ENCODE measurements at places on chromosomes 3 and 15. TPM values are rescaled to one million over a fixed set of nuclear protein-coding genes. Genes with fewer than 3 reads are reported as not detected.

DNA sequence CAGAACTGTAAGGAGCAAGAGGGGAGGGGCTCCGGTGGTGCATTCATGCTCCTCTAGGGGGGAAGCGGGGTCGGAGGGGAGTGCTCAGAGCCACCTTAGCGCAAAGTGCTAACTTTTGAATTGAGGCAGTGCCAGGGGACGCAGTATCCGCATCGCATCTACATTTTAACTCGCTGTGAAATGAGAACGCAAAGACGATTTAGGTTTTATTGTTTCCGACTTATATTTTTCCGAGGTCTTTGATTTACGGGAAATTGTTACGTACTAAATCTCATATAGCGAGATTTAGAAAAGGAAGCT is 212 bp downstream of the TCAIM start:
- no peaks in the 10 kb centered on the region for H3K27me3 ChIP-seq
- DNase-seq, result no peak
- H3K27ac ChIP-seq, result peak overlapping the region; percentile 98

KLHL40 gene
- not detected for total RNA-seq

DNA sequence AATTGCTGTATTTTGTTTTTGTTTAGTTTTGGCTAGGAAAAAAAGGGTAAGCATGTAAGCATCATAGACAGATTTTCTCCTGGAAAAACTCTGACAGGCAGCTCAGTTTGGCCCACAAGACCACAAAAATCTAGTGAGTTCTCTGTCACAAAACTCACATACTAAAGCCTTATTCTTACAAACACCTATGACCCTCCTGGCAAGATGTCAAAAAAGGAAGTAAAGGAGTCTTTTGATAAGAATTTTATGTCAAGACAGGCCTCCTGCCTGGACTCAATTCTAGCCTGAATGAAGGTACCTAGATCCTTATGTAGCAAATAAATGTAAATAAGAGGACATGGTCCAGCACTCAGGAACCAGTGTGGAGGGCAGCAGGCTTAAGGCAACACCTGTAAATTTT is 668.3 kb upstream of the ZNF385D start:
- no peak overlapping the region for H3K4me3 ChIP-seq
- H3K4me1 ChIP-seq, result no peaks in the 10 kb centered on the region
- DNase-seq, result no peak
- H3K27me3 ChIP-seq, result no peaks in the 10 kb centered on the region
- H3K36me3 ChIP-seq, result no peaks in the 10 kb centered on the region
- H3K27ac ChIP-seq, result no peak overlapping the region

- DNase-seq, result no peak
- H3K27me3 ChIP-seq, result no peaks in the 10 kb centered on the region
- H3K4me1 ChIP-seq, result peaks cover 50% of the 10 kb centered on the region
- no peak overlapping the region for H3K27ac ChIP-seq
- no peak overlapping the region for H3K4me3 ChIP-seq
These were observed 46.4 kb downstream of the SH3BP5 start for GRCh38 chr3:15286022-15286421.

DNA sequence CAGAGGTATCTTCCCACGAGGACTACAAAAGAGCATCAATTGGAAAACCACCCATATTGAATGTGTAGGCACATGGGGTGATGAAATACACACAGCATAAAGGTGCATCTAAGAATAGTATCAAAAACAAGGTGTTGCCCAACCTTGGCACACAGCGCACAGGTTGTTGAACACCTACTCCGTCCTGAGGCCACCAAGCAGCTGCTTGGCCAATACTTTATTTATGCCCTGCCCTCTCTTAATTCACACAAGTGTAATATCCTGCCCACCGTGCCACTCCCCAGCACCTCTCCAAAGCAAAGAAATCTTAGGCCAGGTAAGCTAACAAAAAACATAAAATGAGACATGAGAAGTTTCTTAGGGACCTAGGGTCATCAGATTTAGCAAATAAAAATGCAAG is 31.2 kb downstream of the WWTR1 start:
- H3K36me3 ChIP-seq, result no peaks in the 10 kb centered on the region
- DNase-seq, result peak; percentile 69
- no peaks in the 10 kb centered on the region for H3K27me3 ChIP-seq
- peaks cover 39% of the 10 kb centered on the region for H3K4me1 ChIP-seq

TM4SF1 gene
- 188 TPM for total RNA-seq

- H3K36me3 ChIP-seq, result peaks cover 41% of the 10 kb centered on the region
- no peaks in the 10 kb centered on the region for H3K4me1 ChIP-seq
- no peak for DNase-seq
These were observed 24.1 kb downstream of the GYG1 start for GRCh38 chr3:149015393-149015792.

- peaks cover 7% of the 10 kb centered on the region for H3K4me1 ChIP-seq
- peaks cover 5% of the 10 kb centered on the region for H3K27me3 ChIP-seq
- no peaks in the 10 kb centered on the region for H3K36me3 ChIP-seq
- peak; percentile 79 for DNase-seq
These were observed at the start of gene GXYLT2 for GRCh38 chr3:72887705-72888545. Gene GXYLT2 (plus strand): TSS chr3:72888046. CDS start chr3:72888234, 188 bp downstream.

- H3K27me3 ChIP-seq, result no peaks in the 10 kb centered on the region
- H3K27ac ChIP-seq, result no peak overlapping the region
- H3K36me3 ChIP-seq, result no peaks in the 10 kb centered on the region
- no peak overlapping the region for H3K4me3 ChIP-seq
- peaks cover 14% of the 10 kb centered on the region for H3K4me1 ChIP-seq
- DNase-seq, result no peak
These were observed 84.4 kb downstream of the CMSS1 start for GRCh38 chr3:99902091-99902490.

RLBP1 gene
- total RNA-seq, result not detected

- H3K36me3 ChIP-seq, result no peaks in the 10 kb centered on the region
- peaks cover 4% of the 10 kb centered on the region for H3K4me1 ChIP-seq
- H3K4me3 ChIP-seq, result no peak overlapping the region
- peaks cover 13% of the 10 kb centered on the region for H3K27me3 ChIP-seq
- no peak overlapping the region for H3K27ac ChIP-seq
These were observed 48.1 kb upstream of the PGPEP1L start for GRCh38 chr15:99055555-99056134.

DNA sequence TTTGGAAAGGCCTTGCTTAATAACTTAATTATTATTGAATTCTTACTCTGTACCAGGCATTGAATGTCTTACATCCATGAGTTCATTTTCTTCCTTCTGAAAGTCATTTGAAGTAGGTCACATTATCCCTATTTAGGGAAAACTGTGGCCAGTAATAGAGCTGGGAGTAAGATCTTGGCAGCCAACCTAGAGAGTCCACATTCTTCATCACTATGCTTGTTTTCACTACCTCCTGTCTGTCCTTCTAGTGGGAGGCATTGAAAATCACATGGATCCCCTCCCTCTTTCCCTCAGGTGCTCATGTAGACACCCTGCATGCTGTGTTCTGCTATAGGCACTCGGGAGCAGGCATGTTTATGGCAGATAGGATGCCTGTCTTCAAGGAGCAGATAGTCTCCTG is 154.9 kb downstream of the EBLN2 start:
- no peak overlapping the region for H3K27ac ChIP-seq
- no peak overlapping the region for H3K4me3 ChIP-seq
- H3K36me3 ChIP-seq, result no peaks in the 10 kb centered on the region
- H3K27me3 ChIP-seq, result no peaks in the 10 kb centered on the region

TUSC7 gene
- total RNA-seq, result not detected

HRH1 gene
- total RNA-seq, result 12.0 TPM

DLEC1 gene
- 2.7 TPM for total RNA-seq

DNA sequence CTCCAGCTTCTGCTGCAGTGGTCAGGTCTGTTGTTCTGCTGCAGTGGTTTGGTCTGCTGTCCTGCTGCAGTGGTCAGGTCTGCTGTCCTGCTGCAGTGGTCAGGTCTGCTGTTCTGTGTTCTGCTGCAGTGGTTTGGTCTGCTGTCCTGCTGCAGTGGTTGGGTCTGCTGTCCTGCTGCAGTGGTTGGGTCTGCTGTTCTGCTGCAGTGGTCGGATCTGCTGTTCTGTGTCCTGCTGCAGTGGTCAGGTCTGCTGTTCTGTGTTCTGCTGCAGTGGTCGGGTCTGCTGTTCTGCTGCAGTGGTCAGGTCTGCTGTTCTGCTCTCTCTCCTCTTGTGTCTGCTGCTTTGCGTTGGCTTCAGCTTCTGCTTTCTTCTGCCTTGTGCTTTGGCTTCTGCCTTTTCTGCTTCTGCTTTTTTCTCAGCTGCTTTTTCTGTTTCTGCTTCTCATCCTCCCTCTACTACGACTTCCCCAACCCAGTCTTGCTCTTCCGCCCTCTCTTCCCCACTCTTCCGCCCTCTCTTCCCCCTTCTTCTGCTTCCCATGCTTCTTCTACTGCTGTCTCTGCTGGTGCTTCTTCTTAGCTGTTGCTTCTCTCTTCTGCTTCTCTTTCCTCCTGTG is 50.7 kb downstream of the FAM43A start:
- no peak overlapping the region for H3K27ac ChIP-seq
- H3K27me3 ChIP-seq, result no peaks in the 10 kb centered on the region
- no peaks in the 10 kb centered on the region for H3K36me3 ChIP-seq
- no peaks in the 10 kb centered on the region for H3K4me1 ChIP-seq

GRCh38 chr15:70569714-70570231 is 193.6 kb downstream of the UACA start:
- no peaks in the 10 kb centered on the region for H3K27me3 ChIP-seq
- no peaks in the 10 kb centered on the region for H3K36me3 ChIP-seq
- no peak overlapping the region for H3K4me3 ChIP-seq
- H3K27ac ChIP-seq, result no peak overlapping the region
- no peak for DNase-seq

GRCh38 chr15:98799461-98800390 is 151.4 kb downstream of the IGF1R start:
- H3K4me1 ChIP-seq, result peaks cover 43% of the 10 kb centered on the region
- DNase-seq, result no peak
- H3K27ac ChIP-seq, result peak overlapping the region; percentile 28
- H3K27me3 ChIP-seq, result no peaks in the 10 kb centered on the region

GRCh38 chr15:23064156-23064555 is 24.8 kb upstream of the TUBGCP5 start:
- H3K4me3 ChIP-seq, result no peak overlapping the region
- DNase-seq, result no peak
- no peak overlapping the region for H3K27ac ChIP-seq
- H3K27me3 ChIP-seq, result no peaks in the 10 kb centered on the region

DNA sequence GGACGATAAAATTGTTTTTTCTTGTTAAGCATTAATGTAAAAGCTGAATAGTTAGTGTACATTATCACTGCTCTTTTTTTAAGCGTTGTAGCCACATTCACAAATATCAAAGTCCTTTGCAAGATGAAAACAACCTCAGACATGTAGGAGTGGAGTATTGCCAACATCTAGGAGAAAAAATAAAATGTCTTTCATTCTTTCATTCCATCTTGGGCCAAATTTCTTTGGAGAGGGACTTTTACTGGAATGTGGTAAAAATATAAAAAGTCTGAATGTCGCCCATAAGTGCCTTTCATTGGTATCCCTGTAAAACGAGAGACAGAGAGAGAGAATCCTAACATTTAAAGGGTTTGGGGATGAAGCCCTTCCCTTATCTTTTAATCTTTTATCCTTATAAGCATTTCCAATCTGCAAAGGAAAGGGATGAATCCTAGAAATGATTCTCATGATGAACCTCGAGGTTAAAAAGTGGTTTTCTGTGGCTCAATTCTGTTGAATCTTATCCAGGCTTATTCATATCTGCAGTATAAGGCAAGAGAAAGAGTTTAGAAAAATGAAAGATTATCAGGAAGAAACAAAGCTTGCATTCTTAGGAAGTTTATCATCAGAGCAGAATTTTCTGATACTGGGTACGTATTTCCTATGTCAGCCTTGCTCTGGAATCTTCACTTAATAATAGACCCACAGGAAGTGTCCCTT is 1031.7 kb downstream of the MCTP2 start:
- H3K36me3 ChIP-seq, result no peaks in the 10 kb centered on the region
- H3K27me3 ChIP-seq, result no peaks in the 10 kb centered on the region
- no peak overlapping the region for H3K4me3 ChIP-seq
- no peak for DNase-seq

DNA sequence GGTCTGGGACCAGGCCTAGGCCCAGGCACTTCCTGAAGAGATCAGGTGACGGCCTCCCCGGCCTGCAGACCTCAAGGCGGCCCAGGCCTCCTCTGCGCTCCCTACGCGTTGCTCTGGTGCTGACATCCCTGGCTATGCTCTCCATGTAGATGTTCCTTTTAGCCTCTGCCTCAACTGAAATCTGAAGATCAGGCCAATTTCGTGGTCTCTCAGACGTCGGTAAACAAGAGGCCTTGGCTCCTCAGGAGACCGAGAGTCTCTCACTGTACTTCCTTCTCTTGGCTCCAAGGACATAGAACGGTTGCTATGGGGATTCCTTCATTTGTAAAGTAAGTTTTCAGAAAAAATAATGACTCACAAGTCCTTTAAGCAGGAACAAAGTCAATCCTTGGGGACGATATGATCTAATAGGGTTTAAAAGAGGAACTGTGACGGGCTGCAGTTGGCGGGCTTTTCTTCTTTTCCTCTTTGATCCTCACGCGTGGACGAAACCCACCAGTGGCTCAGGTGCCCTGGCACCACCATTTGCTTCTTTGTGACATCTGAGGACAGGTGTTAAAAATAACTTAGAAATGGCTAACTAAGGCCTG is 55.6 kb upstream of the CGNL1 start:
- H3K4me1 ChIP-seq, result peaks cover 7% of the 10 kb centered on the region
- no peaks in the 10 kb centered on the region for H3K27me3 ChIP-seq
- H3K4me3 ChIP-seq, result no peak overlapping the region
- DNase-seq, result no peak
- no peak overlapping the region for H3K27ac ChIP-seq

GRCh38 chr3:82875401-82875800 is 1114.0 kb upstream of the GBE1 start:
- no peaks in the 10 kb centered on the region for H3K36me3 ChIP-seq
- no peak overlapping the region for H3K4me3 ChIP-seq
- no peaks in the 10 kb centered on the region for H3K27me3 ChIP-seq
- H3K4me1 ChIP-seq, result no peaks in the 10 kb centered on the region

PATL2 gene
- total RNA-seq, result 3.7 TPM

- no peaks in the 10 kb centered on the region for H3K36me3 ChIP-seq
- no peak overlapping the region for H3K4me3 ChIP-seq
- no peak for DNase-seq
- H3K27ac ChIP-seq, result no peak overlapping the region
- peaks cover 41% of the 10 kb centered on the region for H3K27me3 ChIP-seq
- no peaks in the 10 kb centered on the region for H3K4me1 ChIP-seq
These were observed 5.9 kb downstream of the HCN4 start for GRCh38 chr15:73362900-73363299.

GRCh38 chr3:86708893-86709292 is 282.1 kb downstream of the VGLL3 start:
- no peaks in the 10 kb centered on the region for H3K36me3 ChIP-seq
- H3K4me3 ChIP-seq, result no peak overlapping the region
- no peaks in the 10 kb centered on the region for H3K4me1 ChIP-seq
- H3K27me3 ChIP-seq, result no peaks in the 10 kb centered on the region
- H3K27ac ChIP-seq, result no peak overlapping the region
- no peak for DNase-seq

DNA sequence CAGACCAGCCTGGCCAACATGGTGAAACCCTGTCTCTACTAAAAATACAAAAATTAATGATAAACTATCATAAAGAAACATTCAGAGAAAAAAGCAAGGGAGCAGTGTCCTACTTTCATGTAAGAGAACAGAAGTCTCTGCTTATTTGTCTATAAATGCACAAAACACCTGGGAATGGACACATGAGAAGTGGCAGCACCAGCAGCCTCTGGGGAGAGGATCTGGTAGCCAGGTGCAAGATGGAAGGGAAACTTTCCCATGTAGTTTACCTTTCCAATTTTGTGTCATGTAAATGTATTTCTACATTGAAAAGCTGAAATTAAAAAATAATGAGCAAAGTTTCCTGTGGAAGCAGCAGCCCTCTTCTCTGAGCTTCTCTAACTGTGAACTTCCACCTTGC is 18.8 kb downstream of the SCAP start:
- H3K4me3 ChIP-seq, result no peak overlapping the region
- H3K36me3 ChIP-seq, result no peaks in the 10 kb centered on the region
- no peaks in the 10 kb centered on the region for H3K27me3 ChIP-seq
- peaks cover 15% of the 10 kb centered on the region for H3K4me1 ChIP-seq

IQCH gene
- total RNA-seq, result 0.93 TPM
